ENCODE measurements at places on chromosomes 4 and X.

DNA sequence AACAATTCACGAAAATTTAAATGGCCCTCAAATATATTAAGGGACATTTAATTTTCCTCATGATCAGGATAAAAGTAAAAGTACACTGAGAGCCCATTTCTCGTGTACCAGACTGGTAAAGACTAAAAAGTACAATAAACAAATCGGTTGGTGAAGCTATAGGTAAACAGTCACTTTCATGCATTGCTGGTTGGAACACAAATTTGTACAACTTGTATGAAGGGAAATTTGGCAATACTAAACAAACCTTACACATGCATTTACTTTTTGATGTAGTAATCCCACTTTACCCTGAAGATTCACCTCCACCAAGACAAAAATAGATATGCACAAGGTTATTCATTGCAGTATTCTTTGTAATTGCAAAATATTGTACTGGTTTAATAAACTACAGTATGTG lies 31.4 kb upstream of the MBNL3 start:
- DNase-seq = no peak

DNA sequence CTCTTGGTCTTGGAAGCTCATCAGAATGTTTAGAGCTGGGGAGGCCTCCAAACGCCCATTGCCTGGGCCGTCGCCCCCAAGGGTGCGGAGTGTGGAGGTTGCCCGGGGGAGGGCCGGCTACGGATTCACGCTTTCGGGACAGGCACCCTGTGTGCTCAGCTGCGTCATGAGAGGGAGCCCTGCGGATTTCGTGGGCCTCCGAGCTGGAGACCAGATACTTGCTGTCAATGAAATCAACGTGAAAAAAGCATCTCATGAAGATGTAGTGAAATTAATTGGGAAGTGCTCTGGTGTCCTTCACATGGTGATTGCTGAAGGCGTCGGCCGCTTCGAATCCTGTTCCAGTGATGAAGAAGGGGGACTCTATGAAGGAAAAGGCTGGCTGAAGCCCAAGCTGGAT lies 23.3 kb downstream of the RGS12 start:
- no peak for DNase-seq

DNA sequence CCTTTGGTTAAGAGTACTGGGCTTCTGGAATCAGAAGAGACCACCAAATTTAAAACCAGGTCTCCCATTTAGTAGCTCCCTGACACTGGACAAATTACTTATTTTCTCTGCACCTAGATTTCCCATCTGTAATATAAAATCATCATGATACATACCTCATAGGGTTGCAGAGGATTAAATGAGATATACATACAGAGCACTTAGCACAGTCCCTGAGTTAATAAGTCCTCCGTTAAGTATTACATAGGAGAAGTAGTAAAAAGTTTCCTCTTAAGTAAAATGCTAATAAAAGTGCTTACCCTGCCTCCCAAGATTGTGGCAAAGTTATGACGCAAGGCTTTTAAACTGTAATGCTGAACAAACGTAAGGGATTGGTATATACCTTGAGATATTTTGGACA lies 539 bp upstream of the CHIC1 start:
- DNase-seq = no peak

DNA sequence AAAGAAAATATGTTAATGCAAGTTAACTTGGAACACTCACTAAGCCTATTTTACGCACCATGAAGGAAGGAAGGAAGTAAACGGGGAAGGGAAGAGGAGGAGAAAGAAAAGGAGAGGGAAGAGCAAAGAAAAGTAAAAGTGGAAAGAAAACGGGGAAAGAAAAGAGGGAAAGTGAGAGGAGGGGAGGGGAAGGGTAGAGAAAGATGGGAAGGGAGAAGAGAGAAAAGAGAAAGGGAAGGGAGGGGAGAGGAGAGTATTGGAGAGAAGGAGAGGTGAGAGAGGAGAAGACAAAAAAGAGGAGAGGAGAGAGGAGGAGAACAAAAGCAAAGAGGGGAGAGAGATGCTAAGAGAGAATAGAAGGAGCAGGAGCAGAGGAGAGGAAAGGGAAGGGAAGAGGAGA lies 224.1 kb downstream of the SLITRK2 start:
- no peak for DNase-seq

DNA sequence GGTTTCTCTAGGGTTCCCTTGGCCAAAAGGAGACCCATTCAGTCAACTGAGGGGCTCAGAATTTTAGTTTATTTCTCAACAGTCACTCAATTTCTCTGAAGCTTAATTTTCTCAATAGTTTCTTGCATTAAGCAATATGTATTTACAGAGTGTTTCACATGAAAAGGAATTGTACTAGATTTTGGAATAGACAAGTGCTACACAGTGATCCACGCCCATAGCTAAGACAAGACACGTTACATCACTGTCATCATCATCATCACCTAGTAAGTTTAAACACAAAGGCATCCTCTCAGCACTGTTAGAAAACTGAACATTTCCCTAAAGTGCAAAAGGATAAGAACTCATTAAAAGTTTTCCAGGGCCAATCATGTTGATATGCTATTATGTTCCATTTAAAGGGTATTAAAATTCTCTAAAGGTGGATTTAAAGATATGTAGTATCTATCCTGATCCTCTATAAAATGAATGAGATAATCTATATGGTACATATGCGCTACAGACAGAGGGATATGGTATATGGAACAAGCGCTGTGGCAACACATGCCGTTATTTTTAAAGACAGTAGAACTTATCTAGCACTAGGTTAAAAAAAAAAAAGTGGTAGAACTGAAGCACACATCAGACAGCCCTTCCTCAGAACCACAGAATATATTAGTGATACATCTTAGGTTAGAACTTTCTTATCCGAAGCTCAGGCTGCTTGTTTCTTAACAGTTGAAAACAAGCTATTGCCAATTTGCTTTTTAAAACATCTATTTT lies 12.1 kb downstream of the PPA2 start:
- DNase-seq = no peak

DNA sequence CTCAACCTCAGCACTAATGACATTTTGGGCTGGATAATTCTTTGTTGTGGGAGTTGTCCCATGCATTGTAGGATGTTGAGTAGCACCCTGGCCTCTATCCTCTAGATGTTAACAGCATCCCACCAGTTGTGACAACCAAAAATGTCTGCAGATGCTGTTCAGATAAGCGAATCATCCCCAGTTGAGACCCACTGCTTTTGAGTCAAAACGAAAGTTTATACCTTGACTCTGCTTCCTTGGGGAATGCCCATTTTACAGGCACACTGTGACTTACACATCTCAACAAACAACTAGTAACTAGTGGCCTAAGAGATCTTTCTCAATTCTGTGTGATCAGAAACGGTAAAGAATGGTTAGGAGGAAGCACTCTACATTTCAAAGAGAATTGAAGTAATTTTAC lies 37.0 kb downstream of the SEPSECS start:
- no peak for DNase-seq

- no peak for DNase-seq
Measured at GRCh38 chrX:140508958-140509357, 4.1 kb upstream of the SOX3 start.

DNA sequence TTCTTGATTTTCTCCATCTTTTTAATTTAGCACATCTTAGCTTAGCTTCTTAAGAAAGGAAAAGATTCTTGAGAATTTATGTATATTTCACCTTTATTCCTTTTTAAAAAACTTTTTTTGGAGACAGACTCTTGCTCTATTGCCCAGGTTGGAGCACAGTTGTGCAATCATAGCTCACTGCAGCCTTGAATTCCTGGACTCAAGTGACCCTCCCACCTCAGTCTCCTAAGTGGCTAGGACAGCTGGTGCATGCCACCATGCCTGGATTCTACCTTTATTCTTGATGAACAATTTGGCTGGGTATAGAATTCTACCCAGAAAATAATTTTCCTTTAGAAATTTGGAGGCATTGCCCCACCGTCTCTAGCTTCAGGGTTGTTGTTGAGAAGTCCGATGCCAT lies 19.5 kb upstream of the SH3D19 start:
- DNase-seq = no peak

GRCh38 chrX:132491191-132491590 lies 2.4 kb upstream of the MBNL3 start:
- no peak for DNase-seq

DNA sequence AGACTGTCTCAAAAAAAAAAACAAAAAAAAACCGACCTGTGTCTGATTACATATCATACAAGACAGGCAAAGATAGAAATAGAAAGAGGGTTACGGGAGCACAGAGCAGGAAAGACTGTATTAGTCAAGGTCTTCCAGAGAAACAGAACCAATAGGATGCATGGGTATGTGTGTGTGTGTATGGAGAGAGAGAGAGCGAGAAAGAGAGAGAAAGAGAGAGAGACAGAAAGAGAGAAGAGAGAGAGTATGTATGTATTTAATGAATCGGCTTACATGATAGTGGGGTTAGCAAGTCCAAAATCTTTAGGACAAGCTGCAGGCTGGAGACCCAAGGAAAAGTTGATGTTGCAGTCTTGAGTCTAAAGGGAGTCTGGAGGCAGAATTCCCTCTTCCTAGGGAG lies 7.5 kb upstream of the DDX3X start:
- no peak for DNase-seq

GRCh38 chr4:101315786-101316185 lies 31.5 kb downstream of the PPP3CA start:
- DNase-seq = no peak

DNA sequence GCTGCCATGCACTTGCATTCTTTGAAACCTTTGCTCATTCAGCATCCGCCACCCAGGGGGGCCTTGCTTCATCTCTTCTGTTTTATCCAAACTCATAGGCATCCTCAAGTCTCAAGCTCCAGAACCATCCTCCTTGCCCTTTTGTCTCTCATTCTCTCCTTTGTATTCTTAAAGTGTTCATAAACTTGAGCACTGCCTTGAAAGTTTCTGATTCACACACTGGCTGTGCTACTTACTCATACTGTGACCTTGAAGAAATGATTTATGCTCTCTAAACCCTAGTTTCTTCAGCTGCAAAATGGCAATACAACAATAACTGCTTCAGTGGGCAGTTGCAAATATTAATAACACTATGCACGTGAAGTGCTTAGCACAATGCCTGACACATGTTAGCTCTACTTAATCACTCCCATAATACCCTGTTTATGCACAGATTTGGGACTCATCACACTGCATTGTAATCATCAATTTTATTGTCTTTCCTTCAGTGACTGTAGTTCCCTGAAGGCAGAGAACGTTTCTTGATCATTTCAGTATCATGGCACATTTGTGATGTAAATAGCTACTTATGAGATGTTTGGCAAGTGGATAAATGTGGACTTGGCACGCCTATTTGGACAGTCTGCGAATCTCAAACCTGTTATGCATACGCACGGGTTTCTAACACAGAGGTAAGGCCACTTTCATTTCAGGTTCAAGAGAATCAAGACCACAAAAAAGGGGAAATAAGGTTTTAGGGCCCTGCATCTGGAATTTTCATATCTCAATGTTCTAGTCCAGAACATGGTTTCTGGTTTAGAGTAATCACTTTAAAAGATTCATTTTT lies 291.0 kb downstream of the LDB2 start:
- no peak for DNase-seq

- no peak for DNase-seq
Measured at GRCh38 chr4:118765399-118765798, 70.5 kb downstream of the SEC24D start.

GRCh38 chrX:72573158-72573511 lies 492 bp upstream of the HDAC8 start:
- no peak for DNase-seq
